ENCODE measurements at places on chromosomes 12 and 14. TPM values are rescaled to one million over a fixed set of nuclear protein-coding genes. Genes with fewer than 3 reads are reported as not detected.

Gene TMED10
- 165 TPM for total RNA-seq

Gene FZD10
- total RNA-seq: 0.72 TPM

Gene ARHGDIB
- total RNA-seq: 74.2 TPM

Gene TAS2R13
- 0.58 TPM for total RNA-seq

DNA sequence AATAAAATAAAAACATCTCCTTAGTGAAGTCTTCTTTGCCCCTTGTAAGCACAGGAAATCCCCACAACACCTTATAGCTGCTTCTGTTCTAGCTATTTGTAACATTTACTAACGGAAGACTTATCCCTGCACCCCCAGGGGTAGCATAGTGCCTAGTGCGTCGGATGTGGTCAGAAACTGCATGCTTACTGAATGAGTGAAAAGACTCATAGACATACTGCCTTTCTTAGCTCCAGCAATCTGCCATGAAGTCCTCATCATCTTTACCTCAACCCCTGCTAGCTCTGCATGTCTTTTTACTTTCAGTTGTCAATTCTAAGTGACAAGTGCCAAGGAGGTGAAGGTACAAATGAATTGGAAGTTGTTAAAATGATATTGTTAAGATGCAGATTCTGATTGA lies 12.9 kb downstream of the RIOX1 start:
- H3K4me1 ChIP-seq: no peaks in the 10 kb centered on the region
- H3K36me3 ChIP-seq: no peaks in the 10 kb centered on the region
- DNase-seq: no peak
- H3K4me3 ChIP-seq: no peak overlapping the region
- no peak overlapping the region for H3K27ac ChIP-seq

DNA sequence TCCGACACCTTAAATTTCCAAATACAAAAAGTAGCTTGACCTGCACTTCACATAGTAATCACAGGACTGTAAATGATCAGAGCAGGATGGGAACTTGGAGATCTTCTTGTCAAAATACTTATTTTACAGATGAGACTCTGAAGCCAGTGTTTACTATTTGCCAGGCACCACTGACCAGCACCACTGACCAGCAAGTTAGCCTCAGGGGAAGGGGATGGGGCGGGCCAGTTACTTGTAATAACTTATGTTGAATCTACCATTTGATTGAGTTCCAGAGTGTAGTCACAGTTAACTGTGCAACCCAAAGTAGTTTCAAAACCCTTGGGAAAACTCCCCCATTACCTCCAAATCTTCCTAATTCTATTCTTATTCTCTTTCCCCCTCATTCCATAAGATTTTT lies 278.4 kb downstream of the PCNX1 start:
- H3K27me3 ChIP-seq: peaks cover 23% of the 10 kb centered on the region
- no peaks in the 10 kb centered on the region for H3K36me3 ChIP-seq
- no peaks in the 10 kb centered on the region for H3K4me1 ChIP-seq
- no peak overlapping the region for H3K4me3 ChIP-seq

- H3K4me3 ChIP-seq: no peak overlapping the region
- peaks cover 23% of the 10 kb centered on the region for H3K4me1 ChIP-seq
- no peak for DNase-seq
- H3K36me3 ChIP-seq: peaks cover 86% of the 10 kb centered on the region
- no peak overlapping the region for H3K27ac ChIP-seq
Observed at GRCh38 chr12:105212438-105212837, 23.5 kb downstream of the APPL2 start.

- H3K4me3 ChIP-seq: no peak overlapping the region
- no peak for DNase-seq
- H3K27ac ChIP-seq: no peak overlapping the region
- no peaks in the 10 kb centered on the region for H3K4me1 ChIP-seq
- H3K36me3 ChIP-seq: no peaks in the 10 kb centered on the region
- no peaks in the 10 kb centered on the region for H3K27me3 ChIP-seq
Observed at GRCh38 chr12:130642856-130643255, 73.2 kb downstream of the RIMBP2 start.
